ENCODE measurements at places on chromosomes 5 and 9. TPM values are rescaled to one million over a fixed set of nuclear protein-coding genes. Genes with fewer than 3 reads are reported as not detected.

Gene GARNL3
- 40.0 TPM for polyA plus RNA-seq

Gene CFAP157
- 3.8 TPM for polyA plus RNA-seq

Gene TAF11L10
- polyA plus RNA-seq: not detected

Gene SLCO6A1
- not detected for polyA plus RNA-seq

Gene ZNF618
- 28.7 TPM for polyA plus RNA-seq
